ENCODE measurements at places on chromosomes 5 and 9.

- no peak for DNase-seq
Measured at GRCh38 chr5:67283275-67283987, 86.8 kb upstream of the CD180 start.

- DNase-seq: no peak
Measured at GRCh38 chr5:78974011-78974410, 11.1 kb downstream of the ARSB start.

- peak; percentile 30 for DNase-seq
Measured at GRCh38 chr5:124660229-124661093, 86.0 kb downstream of the ZNF608 start.

- no peak for DNase-seq
Measured at GRCh38 chr9:69195668-69196067, 21.6 kb downstream of the TJP2 start.

DNA sequence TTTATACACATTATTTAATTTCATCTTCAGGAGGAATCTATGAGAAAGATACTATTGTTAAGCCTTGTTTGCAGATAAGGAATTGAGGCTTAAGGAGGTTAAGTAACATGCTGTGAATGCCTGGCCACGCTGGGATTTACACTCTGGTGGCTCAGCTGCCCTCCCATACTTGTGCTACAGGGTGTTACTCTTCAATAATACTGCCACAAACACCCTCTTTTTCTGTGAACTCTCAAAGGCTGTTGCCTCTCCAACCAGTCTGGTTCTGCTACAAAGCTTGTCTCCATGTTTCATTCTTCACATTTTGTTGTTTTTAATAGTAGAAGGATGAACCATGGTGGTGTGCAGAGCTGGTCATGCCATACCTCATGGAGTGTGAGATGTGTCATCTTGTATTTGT, 76.7 kb upstream of the TNFAIP8 start:
- no peak for DNase-seq

GRCh38 chr5:68345582-68345981, 130.0 kb downstream of the PIK3R1 start:
- DNase-seq: no peak

- DNase-seq: no peak
Measured at GRCh38 chr9:74953235-74953751, 581 bp upstream of the C9orf40 start.

DNA sequence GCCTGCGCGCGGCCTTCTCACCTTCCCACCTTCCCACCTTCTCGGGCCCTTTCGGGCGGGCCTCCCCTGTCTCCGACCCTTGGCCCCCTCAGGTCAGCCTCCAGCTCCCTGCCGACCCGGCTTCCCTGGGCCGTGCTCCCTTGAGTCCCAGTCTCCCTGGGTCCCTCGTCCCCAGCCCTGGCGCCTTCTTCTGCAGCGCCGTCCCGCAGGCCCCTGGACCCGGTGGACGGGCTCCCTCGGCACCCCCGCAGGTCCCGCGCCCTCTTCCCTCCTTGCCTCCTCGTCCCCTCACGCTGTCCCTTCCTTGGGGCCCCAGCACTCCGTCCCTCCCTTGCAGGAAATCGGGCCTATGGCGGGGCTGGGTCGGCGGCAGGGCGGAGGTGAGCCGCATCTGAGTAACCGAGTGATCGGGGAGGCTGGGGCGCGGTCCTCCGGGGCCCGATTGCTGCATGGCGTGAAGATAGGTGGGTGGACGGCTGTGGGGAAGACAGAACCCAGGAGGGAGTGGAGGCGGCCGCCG, 7.6 kb downstream of the ARPC5L start:
- DNase-seq: no peak

DNA sequence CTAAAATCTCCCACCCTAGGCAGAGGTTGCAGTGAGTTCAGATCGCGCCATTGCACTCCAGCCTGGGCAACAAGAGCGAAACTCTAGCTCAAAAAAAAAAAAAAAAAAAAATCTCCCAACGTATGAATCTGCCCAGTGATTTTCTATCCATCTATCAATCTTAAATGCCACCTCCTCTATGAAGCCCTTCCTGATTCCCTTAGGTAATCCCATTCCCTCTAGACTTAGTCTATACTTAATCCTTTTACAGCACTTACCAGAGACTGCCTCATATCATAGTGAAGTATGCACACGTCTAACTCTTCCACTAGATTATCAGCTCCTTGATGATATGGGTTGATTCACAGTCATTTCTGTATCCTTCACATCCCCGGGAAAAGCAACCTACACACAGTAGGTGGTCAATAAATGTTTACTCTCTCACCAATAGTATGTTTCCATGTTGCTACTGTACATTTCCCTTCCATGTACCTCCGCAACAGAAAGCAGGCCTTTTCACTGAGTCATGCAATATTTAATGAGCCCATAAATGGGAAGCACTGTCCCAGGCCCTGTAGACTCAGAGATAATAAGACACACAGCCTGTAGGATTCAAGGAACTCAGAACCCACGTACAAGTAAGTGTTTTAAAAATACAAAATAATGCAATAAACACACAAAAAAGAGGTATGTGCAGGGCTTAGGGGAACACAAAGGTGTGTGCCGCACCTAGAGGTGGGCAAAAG, 1.2 kb downstream of the DROSHA start:
- no peak for DNase-seq

GRCh38 chr5:112186401-112186990, 232.6 kb downstream of the EPB41L4A start:
- peak; percentile 48 for DNase-seq

- peak; percentile 21 for DNase-seq
Measured at GRCh38 chr9:134475011-134475790, 148.9 kb downstream of the RXRA start.

- DNase-seq: no peak
Measured at GRCh38 chr5:31397926-31398557, 133.9 kb downstream of the DROSHA start.

- no peak for DNase-seq
Measured at GRCh38 chr9:35993976-35994720, 36.2 kb upstream of the OR2S2 start.

DNA sequence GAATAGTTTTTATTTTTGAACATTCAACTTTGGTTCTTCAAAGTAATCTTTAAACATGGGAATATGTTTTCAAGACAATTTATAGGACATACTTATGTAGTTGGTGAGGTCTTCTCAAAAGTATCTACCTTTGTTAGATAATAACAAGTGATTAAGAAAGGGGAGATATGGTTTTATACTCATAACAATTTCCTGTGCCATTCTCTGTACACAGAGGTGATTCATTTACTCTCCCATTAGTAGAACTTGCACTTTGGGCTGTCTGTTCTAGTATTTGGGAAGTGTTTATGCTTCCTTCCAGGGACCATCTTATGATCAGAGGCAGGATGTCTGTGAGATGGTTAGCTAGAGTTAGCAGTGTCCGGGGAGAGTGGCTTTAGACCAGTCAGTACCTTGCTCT, 15.2 kb downstream of the LSM11 start:
- DNase-seq: no peak

DNA sequence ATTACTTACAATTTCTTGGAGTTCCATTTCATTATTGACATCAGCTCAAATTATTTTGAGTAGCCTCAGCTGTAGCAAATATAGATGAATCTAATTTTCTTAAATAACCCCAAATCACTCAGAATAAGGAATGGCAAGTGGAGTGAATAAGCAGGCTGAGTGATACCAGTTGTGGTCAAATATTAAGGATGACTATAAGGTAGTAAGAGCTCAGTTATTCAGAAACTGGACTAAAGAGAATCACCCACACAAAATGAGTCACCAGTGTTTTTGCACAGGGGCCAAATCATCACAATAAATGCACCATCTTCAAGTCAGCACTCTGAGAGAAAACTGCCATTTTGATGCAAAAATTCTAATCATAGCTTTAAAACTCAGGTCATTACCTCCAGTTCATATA, 128.9 kb upstream of the TARS1 start:
- peak; percentile 71 for DNase-seq

DNA sequence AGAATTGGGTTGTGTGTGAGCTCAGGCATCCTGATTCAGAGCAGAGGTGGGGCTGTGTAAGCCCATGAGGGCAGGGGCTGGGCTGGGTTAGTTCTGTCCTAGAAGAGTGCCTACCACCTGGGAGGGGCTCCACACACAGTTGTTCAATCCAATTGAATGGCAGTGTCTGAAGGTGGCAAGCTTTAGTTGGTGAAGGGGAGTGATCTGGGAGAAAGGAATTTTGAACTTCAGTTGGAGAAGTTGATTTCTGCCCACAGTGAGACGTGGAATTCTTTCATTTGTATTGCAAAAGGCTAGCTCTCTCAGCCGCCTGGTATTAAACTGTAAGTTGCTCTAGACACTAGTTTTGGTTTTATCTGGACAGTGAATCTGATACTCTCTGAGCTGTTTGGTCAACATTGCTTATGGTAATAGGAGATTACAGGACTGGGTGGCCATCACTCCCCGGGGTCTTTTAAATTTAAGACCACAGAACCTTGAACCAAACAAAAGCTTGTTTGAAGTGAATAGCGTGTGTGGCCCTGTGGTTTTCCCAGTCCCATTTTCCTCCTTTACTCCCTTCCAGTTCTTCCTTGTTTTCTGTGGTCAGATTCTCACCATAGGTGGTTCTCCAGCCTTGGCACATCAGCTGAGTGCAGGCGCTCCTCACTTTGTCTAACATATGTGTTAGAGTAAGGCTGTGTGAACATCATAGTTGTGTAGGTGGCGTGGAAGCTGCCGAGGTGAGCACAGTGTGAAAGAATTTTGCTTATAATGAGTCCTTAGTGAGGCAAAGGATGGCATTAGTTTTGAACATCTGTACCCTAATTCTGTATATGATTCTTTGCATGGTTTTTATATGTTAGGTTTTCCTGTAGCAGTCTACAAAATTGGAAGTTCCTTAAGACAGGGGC, 78.0 kb downstream of the ARHGAP26 start:
- DNase-seq: no peak

DNA sequence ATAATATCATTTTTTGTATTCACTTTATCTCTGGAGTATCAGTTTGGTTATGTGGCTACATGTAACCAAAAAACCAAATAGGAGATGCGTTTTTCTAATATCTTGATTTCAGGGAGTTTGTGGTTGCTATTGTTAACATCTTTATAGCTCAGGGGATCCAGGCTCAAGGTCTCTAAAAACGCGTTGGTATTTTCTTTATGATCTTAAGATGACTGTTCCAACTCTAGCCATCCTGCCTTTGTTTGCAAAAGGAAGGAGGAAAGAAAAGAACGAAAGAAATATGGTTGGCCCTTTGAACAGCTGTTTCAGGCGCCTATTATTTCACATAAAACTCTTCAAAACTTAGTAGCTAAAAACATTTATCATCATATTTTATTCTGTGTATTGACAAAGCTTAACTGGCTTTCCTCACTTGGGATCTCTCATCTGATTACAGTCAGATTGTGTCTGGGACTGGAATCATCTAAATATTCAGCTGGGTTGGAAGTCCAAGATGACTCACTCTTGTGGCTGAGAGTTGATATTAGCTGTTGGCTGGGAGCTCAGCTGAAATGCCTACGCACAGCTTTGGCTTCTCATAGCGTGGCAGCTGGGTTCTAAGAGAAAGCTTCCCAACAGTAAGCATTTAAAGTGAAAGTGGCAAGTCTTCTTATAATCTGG, 60.1 kb downstream of the FAM174A start:
- peak; percentile 88 for DNase-seq

- no peak for DNase-seq
Measured at GRCh38 chr9:93968451-93969327, 13.5 kb upstream of the BARX1 start.

DNA sequence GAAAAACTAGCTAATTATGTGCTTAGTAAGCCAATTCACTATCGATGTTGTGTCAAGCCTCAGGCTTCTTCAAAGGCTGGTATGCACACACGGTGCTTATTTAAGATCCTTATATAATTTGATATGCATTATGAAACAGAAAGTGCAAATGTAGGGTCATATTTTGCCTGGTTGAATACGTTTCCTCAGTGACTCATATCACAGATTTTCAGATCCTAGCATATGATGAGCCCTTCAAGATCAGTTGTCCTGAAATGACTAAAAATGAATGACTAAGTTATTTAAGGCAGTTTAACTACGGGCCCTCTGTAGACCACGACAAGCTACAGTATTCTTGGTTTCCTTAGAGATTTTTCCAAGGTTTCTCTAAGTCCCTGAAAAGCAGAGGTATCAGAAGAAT, 778.3 kb downstream of the PRELID2 start:
- peak; percentile 61 for DNase-seq

DNA sequence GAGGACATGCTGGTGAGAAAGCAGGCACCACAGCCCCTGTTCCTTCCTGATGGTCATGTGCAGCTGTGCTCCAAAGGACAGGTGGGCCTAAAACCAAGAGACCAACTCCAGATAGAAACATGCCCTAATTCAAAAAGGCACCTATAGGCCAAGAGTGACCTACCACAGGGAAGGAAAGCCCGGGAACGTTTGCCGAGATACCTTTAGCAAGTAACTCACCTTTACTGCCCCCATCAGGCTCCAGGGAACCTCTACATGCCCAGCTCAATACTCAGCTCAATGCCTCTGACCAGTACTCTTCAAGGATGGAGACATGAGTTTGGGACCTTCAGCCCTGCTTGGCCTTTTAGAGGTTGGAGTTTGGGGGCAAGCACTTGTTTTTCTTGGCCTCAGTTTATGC, 172.8 kb upstream of the FSTL4 start:
- no peak for DNase-seq

DNA sequence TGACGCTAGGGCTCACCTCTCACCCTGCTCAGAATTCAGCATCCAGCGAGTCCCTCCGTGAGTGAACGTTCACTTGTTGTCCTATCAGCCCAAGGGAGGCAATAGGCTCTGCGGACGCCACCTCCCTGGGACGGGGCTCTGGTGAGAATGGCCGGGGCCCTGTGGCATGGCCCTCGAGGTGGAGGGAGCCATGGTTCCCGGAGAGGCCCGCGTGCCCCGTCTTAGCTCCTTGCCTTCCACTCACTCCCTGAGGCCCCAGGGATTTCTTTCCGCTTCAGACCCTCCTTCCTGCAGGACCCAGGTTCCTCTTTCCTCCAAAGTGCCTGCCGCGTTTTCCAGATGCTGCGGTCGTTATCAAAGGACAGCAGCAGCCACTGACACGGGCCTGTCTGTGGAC, 21.5 kb downstream of the EXOC3 start:
- no peak for DNase-seq

DNA sequence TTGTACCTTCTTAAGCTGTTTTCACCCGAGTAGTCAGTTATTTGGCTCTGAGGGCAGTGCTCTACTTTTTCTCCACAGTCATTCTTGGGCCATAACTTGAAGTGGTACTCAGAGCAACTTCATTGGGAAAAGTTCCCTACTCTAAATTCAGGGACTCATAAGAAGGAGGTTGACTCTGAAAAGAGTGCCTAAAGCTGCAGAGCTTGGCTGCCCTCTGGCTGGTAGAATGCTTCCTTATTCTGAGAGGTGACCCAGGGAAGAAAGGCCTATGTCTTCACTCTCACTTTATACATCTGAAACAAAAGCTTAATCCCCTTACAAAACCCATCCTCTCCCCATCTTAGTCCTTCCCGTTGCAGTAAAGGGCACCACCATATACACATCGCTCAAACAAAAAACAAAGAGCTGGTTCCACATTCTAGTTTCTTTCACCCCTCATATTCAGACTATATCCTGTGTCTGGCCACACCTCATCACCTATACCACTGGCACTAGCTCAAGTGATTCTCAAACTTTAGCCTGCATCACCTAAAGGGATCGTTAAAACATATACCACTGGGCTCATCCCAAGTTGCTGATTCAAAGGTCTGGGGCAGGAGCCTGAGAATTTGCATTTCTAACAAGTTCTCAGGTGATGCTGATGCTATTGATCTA, 7.9 kb downstream of the IGIP start:
- no peak for DNase-seq

GRCh38 chr5:149423794-149424268, 44.7 kb upstream of the IL17B start:
- no peak for DNase-seq

Measured in amniotic stem cell (primary cell).